Fibroblast of skin of left quadriceps (primary cell): ENCODE measurements at places on chromosomes 6 and 20.
A peak's percentile ranks its signal among the peaks of the same experiment; 100 is the strongest.

DNA sequence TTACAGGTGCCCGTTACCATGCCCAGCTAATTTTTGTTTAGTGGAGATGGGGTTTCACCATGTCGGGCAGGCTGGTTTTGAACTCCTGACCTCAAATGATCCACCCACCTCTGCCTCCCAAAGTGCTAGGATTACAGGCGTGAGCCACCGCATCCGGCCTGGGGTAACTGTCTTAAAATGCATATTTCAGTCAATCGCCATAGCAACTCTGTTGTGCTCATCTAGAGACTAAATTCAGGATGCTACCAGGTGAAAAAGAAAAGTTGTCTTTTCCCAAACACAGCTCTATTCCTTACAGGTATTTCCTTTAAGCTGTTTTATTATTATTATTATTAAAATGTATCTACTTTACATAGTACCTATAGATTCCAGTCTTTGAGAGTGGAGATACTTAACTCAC lies 66.6 kb downstream of the RNF182 start:
- DNase-seq: no peak

GRCh38 chr6:3500262-3501014 lies 43.6 kb upstream of the SLC22A23 start:
- peak; percentile 81 for DNase-seq

GRCh38 chr6:81727876-81728517 lies 24.5 kb downstream of the TENT5A start:
- DNase-seq: no peak

DNA sequence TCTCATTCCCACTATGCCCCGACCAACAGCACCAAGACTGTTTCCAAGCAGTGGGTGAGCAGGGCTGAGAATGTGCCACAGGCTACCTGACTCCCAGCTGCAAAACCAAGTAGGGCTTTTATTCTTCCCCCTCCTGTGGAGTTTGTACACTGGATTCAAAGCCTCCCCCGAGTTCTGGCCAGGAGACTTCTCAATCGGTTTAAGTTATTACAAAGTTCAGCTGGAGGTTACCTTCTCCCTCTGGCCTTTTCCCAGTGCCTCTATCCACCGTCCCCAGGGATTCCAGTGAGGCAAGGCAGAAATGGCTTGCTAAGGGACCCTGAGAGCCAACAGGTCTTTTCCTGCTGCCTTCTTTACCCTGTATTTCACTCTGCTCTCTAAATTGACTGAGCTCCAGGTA lies 217.0 kb downstream of the ADGRG6 start:
- no peak for DNase-seq

DNA sequence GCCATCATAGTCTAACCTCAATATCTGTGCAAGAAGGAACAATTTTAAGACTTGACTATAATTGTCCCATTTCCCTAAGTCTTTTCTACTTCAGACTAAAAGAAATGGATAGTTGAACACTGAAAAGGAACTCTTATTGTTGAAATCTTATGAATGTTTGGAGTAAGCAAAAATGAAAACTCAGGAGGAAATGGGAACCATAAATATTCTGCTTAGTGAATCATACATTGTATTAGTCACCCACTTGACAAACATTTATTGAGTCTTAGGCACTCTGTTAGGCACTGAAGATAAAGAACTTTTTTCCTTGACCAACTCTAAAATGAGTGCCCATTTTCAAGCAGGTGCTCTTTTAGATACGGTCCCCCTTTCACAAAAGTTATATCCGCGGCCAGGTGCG lies 8.7 kb downstream of the CCDC170 start:
- DNase-seq: no peak
